ENCODE measurements at places on chromosomes 2 and 18. TPM values are rescaled to one million over a fixed set of nuclear protein-coding genes. Genes with fewer than 3 reads are reported as not detected.

Gene SPEG
- polyA plus RNA-seq: 58.3 TPM

Gene POMC
- polyA plus RNA-seq: not detected

Gene LIMS4
- 0.46 TPM for polyA plus RNA-seq

Gene POTEI
- polyA plus RNA-seq: 0.25 TPM

Gene GPR45
- polyA plus RNA-seq: 4.1 TPM

Gene SMPD4
- 56.1 TPM for polyA plus RNA-seq

Gene SP5
- polyA plus RNA-seq: not detected
